ENCODE measurements at places on chromosomes 2 and 18. TPM values are rescaled to one million over a fixed set of nuclear protein-coding genes. Genes with fewer than 3 reads are reported as not detected.

The UBR3 gene
- total RNA-seq: 29.4 TPM

The RAB17 gene
- not detected for total RNA-seq

The KANSL1L gene
- total RNA-seq: 14.2 TPM

The GALNT13 gene
- not detected for total RNA-seq

DNA sequence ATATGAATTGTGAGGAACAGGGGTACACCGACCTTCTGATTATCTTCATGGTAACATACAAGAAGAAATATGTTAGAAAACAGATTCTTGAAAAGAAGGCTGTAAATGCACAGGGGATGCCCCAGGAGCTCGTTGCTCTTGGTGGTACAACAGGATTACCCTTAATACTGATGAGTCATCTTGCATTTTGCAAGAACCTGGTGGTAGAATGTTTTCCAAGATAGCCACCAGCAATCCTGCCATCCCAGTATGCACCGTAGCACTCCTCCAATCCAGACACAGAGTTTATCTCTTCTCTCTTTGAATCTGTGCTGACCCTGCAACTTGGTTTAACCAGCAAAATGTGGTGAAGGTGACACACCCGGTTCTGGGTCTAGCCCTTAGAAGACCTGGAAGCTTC lies 238.3 kb downstream of the EN1 start:
- no peak for DNase-seq
- no peak overlapping the region for H3K27ac ChIP-seq
- no peak overlapping the region for H3K4me3 ChIP-seq
- no peaks in the 10 kb centered on the region for H3K27me3 ChIP-seq
- no peaks in the 10 kb centered on the region for H3K4me1 ChIP-seq

The ACOXL gene
- not detected for total RNA-seq

GRCh38 chr2:9763356-9764152 lies 79.7 kb upstream of the TAF1B start:
- H3K27ac ChIP-seq: no peak overlapping the region
- H3K36me3 ChIP-seq: no peaks in the 10 kb centered on the region
- H3K27me3 ChIP-seq: peaks cover 16% of the 10 kb centered on the region
- no peak overlapping the region for H3K4me3 ChIP-seq

- H3K4me3 ChIP-seq: peak overlapping the region; percentile 28
- peaks cover 4% of the 10 kb centered on the region for H3K4me1 ChIP-seq
- peaks cover 6% of the 10 kb centered on the region for H3K27me3 ChIP-seq
- no peaks in the 10 kb centered on the region for H3K36me3 ChIP-seq
- DNase-seq: no peak
- no peak overlapping the region for H3K27ac ChIP-seq
These were observed 104.3 kb downstream of the CSRNP3 start for GRCh38 chr2:165573534-165574461.

- no peaks in the 10 kb centered on the region for H3K36me3 ChIP-seq
- no peaks in the 10 kb centered on the region for H3K27me3 ChIP-seq
- no peak overlapping the region for H3K27ac ChIP-seq
- peaks cover 19% of the 10 kb centered on the region for H3K4me1 ChIP-seq
These were observed 225.7 kb upstream of the TNP1 start for GRCh38 chr2:217085543-217085942.

The DSG1 gene
- total RNA-seq: not detected

DNA sequence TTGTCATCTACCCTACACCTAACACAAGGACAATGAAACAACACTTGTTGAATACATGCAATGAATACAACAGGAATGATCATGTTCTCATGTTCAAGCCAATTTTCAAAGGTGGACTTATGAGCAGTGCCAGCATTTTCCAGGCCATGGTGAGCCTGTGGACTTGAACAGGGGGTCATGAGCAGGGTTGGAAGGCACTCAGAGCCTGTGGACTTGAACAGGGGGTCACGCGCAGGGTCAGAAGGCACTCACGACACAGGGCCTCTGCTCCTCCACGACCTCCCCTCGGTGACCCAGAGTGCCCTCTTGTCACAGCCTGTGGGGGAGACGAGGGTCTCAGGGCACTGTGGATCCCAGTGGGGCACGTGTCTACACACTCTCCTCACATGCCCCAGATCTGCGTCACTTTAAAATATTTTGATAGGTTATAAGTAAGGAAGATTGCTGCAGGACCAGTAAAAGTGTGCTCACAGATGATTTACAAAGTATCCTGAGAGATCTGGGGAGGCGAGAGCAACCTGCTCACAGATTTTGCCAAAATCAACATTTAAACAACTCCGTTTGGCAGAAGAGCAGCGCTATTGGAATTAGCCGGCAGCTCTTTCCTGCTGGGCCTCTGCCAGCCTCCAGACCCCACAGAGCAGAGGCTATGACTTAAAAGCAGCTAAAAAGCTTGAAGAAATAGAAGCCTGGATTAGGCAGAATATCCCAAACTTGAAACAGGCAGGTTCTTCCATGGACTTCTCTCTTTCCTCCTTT lies 121.9 kb downstream of the TMEM18 start:
- no peak overlapping the region for H3K4me3 ChIP-seq
- no peak overlapping the region for H3K27ac ChIP-seq
- H3K36me3 ChIP-seq: no peaks in the 10 kb centered on the region
- peaks cover 52% of the 10 kb centered on the region for H3K4me1 ChIP-seq

The SIGLEC15 gene
- not detected for total RNA-seq

DNA sequence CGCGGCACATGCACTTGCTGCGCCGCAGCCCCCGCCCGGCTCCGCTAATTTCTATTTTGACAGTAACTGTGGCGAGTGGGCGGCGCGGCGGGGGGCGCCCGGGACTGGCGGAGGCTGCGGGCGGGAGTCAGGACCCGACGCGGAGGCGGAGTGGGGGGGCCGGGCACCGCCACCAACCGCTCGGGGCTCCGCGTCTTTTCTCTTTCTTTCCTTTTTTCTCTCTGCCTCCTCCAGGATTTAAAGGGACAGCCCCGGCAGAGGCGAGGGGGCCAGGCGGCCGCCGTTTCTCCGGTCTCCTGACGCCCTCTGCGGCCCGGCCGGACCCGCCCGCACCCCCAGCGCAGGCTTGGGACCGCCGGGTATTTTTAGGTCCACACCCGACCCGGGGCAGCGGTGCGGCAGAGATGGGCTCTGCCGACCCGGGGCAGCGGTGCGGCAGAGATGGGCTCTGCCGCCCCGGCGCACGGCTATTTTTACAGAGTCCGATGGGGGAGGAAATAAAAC lies 460 bp upstream of the ZBTB7C start:
- peaks cover 14% of the 10 kb centered on the region for H3K4me1 ChIP-seq
- H3K36me3 ChIP-seq: no peaks in the 10 kb centered on the region
- DNase-seq: peak; percentile 19
- H3K4me3 ChIP-seq: peak overlapping the region; percentile 66
- H3K27me3 ChIP-seq: peaks cover 66% of the 10 kb centered on the region
- H3K27ac ChIP-seq: no peak overlapping the region

The GKN2 gene
- total RNA-seq: not detected

The RAD51AP2 gene
- total RNA-seq: not detected

GRCh38 chr2:197011801-197012641 lies 85.5 kb upstream of the PGAP1 start:
- no peak for DNase-seq
- no peak overlapping the region for H3K4me3 ChIP-seq
- peak overlapping the region; percentile 74 for H3K27ac ChIP-seq
- H3K27me3 ChIP-seq: no peaks in the 10 kb centered on the region
- H3K4me1 ChIP-seq: peaks cover 5% of the 10 kb centered on the region
- peaks cover 84% of the 10 kb centered on the region for H3K36me3 ChIP-seq

The SCN1A gene
- total RNA-seq: not detected

- H3K27ac ChIP-seq: no peak overlapping the region
- no peaks in the 10 kb centered on the region for H3K36me3 ChIP-seq
- no peaks in the 10 kb centered on the region for H3K4me1 ChIP-seq
These were observed 48.1 kb upstream of the ARL4C start for GRCh38 chr2:234544659-234545611.

The TNFRSF11A gene
- 0.07 TPM for total RNA-seq

The TMEM169 gene
- 0.40 TPM for total RNA-seq

GRCh38 chr2:170533156-170533555 lies 182.0 kb upstream of the SP5 start:
- H3K27me3 ChIP-seq: peaks cover 3% of the 10 kb centered on the region
- no peak overlapping the region for H3K4me3 ChIP-seq
- DNase-seq: no peak
- H3K36me3 ChIP-seq: no peaks in the 10 kb centered on the region
- H3K4me1 ChIP-seq: no peaks in the 10 kb centered on the region

DNA sequence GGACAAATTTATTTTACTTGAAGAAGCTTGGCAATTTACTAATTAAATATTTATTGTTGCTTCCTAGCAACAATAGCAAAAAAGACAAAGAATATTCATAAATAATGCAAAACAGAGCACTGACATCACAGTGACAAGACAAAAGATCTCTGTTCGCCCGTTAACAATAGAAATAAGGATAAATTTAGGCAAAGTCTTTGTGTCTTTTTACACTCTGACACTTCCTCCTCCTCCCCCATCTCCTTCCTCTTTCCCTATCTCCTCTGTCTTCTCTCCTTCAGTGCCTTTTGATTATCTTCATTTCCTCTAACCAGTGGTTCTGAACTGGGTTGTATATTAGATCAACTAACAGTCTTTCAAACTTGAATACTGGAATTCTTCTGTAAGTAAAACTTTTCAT lies 808.4 kb downstream of the ERBB4 start:
- H3K27me3 ChIP-seq: no peaks in the 10 kb centered on the region
- H3K27ac ChIP-seq: no peak overlapping the region
- no peaks in the 10 kb centered on the region for H3K36me3 ChIP-seq

DNA sequence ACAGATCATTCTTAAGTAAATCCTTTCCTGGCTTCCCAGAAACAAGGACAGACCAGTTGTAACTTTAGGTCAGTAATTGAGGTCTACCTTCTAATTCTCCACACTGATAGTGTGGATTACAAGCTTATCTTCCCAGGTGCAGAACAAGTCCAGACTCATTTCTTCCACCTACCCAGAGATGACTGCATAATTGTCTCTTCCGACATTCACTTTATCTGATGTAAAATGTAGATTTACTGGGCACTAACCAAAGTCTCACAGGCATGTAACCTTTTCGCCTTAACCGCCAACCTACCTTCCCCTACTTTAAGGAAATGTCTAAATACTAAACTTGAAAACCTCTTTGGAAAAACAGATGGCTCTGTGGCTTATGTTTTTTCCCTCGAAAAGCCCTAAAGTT lies 96.2 kb downstream of the NCK2 start:
- H3K27me3 ChIP-seq: no peaks in the 10 kb centered on the region
- H3K27ac ChIP-seq: no peak overlapping the region
- DNase-seq: no peak
- H3K4me3 ChIP-seq: no peak overlapping the region

The GAL3ST2 gene
- total RNA-seq: not detected

The CNGA3 gene
- total RNA-seq: not detected

Data from activated B cell treated with CpG ODN at 0.5 μM for 24 hours (primary cell).